Stimulated activated CD4-positive, alpha-beta T cell treated with anti-CD3 and anti-CD28 coated beads, Interleukin-12 subunit alpha, Interleukin-12 subunit beta, amount 100 ng/mL, for 4 hours (primary cell): ENCODE measurements at places on chromosomes 12 and 14.

GRCh38 chr14:85054178-85054577 is 475.8 kb upstream of the FLRT2 start:
- DNase-seq, result no peak

DNA sequence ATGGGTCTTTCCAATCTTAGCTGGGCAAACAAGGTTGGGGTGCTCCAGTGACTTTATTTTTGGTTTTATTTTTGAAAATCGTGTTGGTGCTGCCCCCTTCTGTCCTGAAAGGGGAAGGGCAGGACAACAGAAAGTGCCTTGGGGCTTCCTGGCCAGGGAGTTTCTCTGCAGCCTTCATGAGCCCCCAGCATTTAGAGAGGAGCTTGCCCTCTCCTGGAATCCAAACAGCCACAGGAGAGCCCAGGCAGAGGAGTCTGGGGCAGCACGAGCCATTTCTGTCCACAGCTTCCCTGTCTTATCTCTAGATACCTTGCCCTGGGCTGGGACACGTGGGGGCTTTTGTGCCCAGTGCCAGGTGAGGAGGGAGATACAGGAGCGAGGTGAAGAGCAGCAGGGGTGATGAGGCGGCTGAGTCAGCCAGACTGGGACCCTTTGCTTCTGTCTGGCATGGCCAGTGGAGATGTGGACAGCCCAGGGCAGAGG is 4.4 kb upstream of the C1RL start:
- no peak for DNase-seq

DNA sequence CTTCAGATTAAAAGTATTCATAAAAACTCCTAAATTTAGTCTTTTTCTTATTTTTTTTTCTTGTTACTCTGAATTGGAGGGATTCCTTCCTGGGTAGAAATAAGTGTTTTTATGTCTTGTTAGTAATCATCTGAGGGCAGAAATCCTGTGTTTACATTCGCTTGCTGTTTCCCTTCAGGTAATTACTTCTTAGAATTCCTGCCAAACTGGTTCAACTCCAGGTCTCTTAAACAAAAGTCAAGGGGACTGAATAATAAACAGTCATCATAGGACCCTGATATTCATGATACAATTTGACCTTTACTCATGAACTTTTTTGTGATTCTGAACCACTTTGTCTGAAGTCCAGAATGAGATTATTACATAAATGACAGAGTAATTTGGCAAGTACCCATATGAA is 843.9 kb downstream of the FLRT2 start:
- DNase-seq, result no peak

- DNase-seq, result no peak
Observed at GRCh38 chr14:101740981-101741380, 20.5 kb upstream of the PPP2R5C start.
